ENCODE measurements at places on chromosomes 16 and 17.

GRCh38 chr16:10121897-10122425, 60.3 kb downstream of the GRIN2A start:
- no peak for DNase-seq

DNA sequence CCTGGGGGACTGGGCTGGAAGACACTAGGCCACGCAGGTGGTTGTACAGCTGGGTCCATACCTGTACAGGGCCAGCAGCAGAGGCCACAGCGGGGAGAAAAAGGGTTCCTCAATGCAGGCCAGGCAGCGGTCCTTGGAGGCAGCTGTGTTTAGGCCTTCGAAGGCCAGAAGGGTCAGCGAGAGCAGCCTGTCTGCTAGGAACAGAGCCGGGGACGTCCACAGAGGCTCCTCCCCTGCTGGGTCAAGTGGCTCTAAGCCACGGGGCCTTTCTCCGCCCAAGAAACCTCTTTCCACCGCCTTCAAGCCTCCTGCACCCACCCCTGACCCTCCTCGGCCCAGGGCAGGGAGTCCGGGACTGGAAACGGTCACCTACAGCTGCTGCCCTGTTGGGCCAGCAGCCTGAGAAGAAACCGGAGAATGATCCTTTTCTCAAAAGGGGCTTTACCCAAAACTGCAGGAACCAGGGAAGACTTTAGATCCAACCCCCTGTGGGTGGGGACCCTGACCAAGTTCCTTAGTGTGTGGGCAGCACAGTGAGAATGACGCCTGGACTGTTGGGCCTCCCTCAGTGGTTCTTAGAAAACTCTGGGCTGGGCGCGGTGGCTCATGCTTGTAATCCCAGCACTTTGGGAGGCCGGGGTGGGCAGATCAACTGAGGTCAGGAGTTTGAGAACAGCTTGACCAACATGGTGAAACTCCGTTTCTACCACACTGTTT, 8.4 kb upstream of the SPATA2L start:
- no peak for DNase-seq

DNA sequence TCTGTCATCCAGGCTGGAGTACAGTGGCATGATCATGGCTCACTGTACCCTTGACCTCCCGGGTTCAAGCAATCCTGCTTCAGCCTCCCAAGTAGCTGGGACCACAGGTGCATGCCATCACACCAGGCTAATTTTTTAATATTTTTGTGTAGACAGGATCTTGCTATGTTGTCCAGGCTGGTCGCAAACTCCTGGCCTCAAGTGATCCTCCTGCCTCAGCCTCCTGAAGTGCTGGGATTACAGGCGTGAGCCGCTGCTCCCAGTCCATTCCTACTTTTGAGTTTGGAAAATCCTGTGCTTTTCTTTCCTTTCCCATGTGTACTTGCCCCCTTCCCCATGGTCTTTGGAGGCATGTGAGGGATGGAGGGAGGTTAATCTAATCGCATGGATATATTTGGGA, 60.0 kb downstream of the MSI2 start:
- no peak for DNase-seq

- DNase-seq, result no peak
These were observed 35.1 kb upstream of the IL34 start for GRCh38 chr16:70611224-70611598.

DNA sequence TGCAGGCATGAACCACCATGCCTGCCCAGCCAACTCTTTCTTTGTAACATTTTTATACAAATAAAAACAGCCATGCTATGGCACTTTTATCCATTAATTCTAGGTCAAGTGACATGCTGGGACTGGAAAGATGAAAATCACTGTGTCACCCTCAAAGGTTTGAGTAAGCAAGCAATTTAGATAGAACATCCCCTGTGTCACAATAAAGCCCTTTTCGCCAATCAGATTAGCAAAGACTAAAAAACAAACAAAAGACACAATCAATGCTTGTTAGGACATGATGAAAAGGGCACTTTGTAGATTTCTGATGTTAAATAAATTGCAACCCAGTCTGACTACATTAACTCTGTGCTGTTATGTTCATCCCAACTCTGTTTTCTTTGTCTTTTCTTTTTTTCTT, 26.4 kb downstream of the CHP2 start:
- DNase-seq, result no peak

GRCh38 chr16:55834049-55834448, 1.2 kb upstream of the CES1 start:
- no peak for DNase-seq

GRCh38 chr16:86431540-86431939, 78.8 kb upstream of the FOXF1 start:
- no peak for DNase-seq

DNA sequence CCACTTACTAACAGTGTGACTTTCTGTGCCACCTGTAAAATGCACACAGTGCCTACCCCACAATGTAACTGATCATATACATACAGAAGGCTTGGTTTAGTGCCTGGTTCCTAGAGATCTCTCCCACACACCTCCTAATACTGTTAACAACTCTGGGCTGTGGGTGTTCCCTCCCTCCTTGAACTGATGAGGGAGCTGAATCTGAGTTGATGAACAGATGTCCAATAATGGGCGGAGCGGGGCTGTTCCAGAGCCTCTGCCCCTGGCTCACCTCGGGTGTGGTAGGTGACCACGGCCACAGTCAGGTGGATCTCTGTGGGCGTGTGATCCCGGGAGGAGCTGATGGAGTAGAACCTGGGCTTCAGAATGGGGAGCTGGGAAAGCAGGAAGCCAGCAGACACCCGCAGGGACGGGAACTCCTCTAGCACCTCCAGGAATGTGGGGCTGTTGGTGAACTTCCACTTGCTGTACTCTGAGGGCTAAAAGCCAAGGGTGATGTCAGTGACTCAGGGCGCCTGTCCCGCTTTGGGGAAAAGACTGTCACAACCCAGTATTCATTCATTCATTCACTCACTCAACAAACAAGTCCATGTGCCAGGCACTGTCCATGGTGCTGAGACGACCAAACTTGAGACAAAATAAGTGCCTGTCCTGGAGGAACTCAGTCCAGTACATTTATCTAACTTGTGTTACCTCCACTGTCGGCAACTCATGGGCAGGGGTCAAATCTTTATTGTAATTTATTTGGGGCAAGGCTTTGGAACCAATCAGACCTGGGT, 37.6 kb downstream of the NOS2 start:
- no peak for DNase-seq

GRCh38 chr17:74951065-74951464, 15.4 kb downstream of the OTOP3 start:
- DNase-seq, result no peak

- no peak for DNase-seq
These were observed 5.2 kb upstream of the RAI1 start for GRCh38 chr17:17675925-17676534.

DNA sequence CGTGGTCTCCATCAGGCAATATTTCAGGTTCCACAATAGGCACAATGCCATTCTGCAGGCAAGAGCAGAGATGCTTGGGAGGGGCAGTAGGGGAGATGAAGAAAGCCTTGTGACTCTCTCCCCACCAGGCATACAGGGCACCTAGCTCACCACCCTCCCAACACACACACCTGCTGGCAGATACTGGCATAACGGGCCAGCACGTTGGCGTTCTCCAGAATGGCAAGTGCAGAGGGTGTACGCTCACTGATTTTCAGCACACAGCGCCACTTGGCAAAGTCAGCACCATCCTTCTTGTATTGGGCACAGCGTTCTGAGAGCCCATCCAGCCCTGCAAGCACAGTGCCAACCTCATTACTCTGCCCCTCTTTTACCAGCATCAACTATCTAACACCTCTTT, 2.2 kb downstream of the ALDOC start:
- no peak for DNase-seq

DNA sequence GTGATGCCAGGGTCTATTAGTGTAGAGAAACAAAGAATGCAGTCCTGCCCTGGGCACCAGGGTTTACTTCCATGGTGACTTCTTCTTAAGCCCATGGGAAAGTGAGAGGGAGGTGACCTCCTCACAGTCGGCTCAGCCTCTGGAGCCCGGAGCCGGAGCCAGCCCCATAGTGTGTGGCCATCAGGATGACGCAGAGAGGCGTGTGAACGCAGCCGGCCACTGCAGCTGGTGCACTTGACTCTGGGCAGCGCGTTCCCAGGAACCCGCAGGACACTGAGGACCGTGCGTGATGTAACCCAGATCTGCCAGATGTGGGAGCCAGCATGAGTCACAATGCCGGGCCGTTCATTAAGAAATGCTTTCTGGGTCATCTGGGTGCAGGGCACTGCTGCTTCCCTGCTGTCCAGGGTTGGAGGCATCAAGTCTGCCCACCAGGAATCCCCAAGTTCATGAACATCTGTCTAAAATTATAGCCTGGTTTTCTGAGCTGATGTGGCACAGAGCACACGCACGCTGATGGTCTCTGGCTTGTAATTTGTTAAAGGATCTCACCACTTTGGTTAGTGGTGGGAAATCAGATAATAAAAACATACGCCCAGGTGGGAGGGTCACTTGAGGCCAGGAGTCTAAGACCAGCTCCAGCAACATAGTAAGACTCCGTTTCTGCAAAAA, 114.1 kb downstream of the PITPNC1 start:
- DNase-seq, result peak; percentile 79

GRCh38 chr17:71664861-71665260, 456.0 kb upstream of the SOX9 start:
- no peak for DNase-seq

DNA sequence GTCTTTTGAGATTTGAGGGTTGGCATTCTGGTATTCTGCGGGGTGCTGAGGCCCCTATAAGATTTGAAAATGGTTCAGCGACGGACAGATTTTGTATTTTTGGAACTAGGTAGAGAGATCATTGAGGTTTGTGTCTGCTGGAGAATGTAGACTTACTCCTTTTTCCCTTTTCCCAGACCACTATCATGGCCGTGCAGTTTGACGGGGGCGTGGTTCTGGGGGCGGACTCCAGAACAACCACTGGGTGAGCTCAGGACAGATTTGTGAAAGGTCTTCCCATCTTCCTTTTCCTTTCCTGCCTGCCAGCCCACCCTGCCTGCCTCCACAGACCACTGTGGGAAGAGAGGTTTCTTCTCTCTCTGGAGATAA, 572 bp downstream of the PSMB6 start:
- DNase-seq, result no peak

DNA sequence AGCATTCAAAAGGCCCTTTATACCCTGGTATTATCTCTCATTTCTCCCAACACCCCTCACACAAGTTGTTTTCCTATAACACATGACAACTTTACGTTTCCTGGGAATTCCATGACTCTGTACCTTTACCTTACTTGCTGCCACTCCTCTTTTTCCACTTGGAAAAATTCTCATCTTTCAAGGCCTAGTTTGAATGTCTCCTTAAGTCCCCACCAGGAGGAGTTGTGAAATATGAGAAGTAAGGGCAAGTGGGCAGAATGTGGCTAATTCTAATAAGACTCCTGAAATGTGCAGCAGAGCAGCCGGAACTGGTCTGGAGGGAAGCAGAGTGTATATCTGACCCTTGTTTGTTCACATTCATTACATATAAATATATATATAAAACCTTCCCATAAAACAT, 39.7 kb downstream of the BRCA1 start:
- DNase-seq, result no peak

- no peak for DNase-seq
These were observed 3.4 kb upstream of the PSMC5 start for GRCh38 chr17:63823659-63824331.

DNA sequence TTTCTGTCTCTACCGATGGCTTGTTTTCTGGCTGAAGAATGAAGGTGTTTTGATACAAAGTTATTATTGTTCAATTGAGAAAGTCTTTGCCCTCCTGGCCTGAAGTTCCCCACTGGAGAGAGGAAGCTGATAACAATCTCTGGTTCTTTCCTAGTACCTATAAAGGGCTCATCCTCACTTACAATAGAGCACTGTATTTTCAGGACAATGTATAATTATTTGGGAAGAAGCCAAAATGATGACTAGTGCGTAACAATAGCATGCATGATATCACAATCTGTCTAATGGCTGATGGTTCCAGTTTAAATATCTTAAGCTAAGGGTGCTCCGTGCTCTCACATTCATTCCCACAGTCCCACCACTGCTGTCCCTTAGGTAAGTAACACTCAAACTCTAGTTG, 230.7 kb downstream of the IRX3 start:
- DNase-seq, result no peak

- no peak for DNase-seq
These were observed 8.4 kb downstream of the ZNF652 start for GRCh38 chr17:49353607-49354006.

- no peak for DNase-seq
These were observed 141.5 kb downstream of the TOX3 start for GRCh38 chr16:52405441-52405840.

DNA sequence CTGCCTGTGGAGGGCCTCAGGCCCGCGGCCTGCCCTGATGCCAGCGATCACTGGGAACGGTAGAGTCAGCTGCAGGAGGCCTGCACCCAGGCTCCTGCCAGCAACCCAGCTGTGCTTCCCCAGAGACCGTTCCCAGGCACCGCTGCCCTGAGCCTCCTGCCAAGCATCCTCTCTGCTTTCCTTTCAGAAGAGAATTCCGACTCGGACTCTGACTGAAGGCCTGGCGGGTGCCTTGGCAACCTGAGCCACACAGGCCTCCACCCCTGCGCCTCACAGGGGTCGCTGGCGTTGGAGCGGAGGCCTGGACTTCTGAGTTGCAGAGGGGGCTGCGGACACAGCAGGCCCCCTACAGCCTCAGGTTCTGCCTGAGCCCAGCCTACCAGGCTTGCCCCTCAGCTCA, 7.9 kb downstream of the CMTM3 start:
- no peak for DNase-seq

DNA sequence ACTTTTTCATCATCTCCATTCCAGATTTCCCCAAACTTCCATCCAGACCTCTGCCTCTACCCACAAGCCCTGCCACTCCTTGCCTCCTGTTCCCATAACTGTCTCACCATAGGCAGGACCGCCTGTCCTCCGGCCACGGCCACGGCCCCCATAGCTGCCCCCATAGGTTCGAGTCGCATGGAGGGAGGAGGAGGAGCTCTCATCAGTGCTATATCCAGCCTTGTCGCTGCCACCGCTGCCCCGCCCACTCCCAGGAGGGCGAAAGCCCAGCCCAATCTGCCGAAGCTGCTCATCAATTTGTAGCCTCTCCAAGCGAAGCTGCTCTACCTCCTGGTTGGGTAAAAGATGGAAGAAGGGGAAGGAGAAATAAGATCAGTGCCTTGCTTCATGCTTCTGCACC, 3.4 kb upstream of the SOX15 start:
- no peak for DNase-seq

DNA sequence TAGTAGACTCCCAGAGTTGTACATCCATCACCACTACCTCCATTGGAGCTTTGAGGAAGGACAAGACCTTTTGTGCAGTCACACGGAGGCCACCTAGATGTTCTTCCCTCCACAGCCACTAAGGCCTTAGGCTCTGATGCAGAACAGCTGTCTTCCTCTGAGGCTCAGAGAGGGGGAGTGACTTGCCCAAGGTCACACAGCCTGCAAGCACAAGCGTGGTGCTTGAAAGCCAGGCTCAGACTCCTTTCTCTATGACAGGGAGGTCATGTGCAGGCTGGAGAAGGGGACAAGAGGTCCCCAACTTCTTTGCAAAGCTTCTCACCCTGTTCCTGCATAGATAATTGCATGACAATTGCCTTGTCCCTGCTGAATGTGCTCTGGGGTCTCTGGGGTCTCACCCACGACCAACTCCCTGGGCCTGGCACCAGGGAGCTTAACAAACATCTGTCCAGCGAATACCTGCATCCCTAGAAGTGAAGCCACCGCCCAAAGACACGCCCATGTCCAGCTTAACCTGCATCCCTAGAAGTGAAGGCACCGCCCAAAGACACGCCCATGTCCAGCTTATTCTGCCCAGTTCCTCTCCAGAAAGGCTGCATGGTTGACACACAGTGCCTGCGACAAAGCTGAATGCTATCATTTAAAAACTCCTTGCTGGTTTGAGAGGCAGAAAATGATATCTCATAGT, 12.7 kb downstream of the SCGB1C2 start:
- no peak for DNase-seq

GRCh38 chr17:42819939-42820535, 4.0 kb downstream of the BECN1 start:
- no peak for DNase-seq

GRCh38 chr16:76577003-76577402, 299.8 kb downstream of the CNTNAP4 start:
- no peak for DNase-seq

All from epithelial cell of proximal tubule (primary cell).